ENCODE measurements at places on chromosomes 2 and 18.

DNA sequence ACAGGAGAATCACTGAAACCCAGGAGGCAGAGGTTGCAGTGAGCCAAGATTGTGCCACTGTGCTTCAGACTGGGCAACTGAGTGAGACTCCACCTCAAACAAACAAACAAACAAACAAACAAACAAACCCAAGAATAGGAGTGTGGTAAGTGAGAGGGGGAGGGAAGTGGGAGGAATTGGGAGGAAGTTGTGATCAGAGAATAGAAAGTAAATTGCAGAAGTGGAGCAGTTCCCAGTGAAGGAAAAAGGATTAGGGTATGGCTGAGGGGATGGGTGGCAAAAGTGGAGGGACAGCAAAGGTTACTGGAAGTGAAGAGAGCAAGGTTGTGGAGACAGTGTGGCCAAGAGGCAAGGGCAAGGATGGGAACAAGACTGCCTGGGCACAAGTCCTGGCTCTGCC is 41.1 kb upstream of the C1GALT1C1L start:
- no peak for DNase-seq

GRCh38 chr2:173496746-173497145 is 142.1 kb downstream of the CDCA7 start:
- no peak for DNase-seq

DNA sequence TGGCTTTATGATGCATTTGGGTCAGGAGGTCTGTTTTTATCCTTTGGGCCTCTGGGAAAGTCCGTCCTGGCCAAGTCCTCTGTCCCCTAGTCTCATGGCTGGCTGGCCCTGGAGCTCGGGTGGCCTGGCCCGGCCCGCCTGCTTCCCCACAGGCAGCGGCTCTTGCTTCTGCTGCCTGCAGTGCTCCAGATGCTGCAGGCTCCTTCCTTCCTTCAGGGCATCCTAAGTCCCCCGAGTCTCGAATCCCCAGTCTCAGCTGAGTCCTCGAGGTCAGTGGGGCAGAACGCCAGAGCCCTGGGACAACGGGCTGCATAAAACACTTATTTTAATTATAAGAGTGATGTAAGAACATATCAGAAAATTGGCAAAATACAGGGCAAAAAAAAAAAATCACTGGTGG is 71.2 kb downstream of the HPCAL1 start:
- DNase-seq, result no peak

DNA sequence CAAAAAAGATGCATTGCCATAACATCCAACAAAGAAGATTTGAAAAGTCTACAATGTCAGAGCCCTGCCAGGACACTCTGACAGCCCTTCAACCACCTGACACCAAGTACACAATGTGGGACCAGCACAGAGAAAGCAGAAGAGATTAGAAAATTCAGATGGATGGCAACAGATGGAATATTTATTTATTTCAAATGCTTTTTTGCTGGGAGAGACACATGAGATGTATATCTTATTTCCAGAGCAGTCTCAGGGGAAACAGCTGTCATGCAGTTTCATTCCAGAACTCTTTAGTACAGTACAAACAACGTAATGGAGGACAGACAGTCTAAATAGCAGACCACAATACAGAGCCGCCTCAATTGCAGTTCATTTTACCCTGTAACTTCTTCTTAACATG is 110.1 kb downstream of the MAIP1 start:
- DNase-seq, result no peak

DNA sequence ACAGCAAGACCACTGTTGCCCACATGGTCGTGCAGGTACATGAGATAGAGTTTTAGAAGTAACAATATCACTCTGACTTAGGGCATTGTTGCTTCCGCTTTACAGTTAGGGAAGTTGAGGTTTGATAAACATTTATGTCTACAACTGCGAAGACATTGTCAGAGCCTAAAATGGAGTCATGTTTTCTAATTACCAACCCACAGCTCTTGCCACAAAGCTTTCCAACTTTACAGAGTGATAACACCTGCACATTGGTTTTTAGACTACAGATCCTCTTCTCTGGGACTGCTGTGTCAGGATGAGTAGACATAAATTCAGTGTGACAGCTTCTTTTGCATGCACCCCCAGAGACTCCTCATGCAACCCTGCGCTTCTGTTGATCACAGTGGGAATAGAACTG is 119.0 kb downstream of the FEZ2 start:
- no peak for DNase-seq

DNA sequence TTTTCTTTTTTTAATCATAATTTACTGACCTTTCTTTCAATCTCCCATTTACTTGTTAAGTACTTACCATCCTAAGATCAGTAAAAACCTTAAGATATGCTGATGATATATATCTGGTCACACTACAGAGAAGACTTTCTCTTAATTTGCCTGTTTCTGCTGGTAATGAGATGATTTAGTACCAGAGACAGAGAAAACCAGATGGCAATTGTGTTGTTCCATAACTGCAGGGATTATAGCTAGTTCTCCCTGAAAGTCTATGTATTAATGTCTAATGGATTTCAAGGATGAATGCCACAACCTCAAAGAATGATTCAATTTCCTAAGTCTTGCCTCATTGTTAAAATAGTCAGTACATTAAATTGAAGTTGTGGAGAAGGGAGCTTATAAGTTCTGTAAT is 40.3 kb downstream of the SNTG2 start:
- no peak for DNase-seq

DNA sequence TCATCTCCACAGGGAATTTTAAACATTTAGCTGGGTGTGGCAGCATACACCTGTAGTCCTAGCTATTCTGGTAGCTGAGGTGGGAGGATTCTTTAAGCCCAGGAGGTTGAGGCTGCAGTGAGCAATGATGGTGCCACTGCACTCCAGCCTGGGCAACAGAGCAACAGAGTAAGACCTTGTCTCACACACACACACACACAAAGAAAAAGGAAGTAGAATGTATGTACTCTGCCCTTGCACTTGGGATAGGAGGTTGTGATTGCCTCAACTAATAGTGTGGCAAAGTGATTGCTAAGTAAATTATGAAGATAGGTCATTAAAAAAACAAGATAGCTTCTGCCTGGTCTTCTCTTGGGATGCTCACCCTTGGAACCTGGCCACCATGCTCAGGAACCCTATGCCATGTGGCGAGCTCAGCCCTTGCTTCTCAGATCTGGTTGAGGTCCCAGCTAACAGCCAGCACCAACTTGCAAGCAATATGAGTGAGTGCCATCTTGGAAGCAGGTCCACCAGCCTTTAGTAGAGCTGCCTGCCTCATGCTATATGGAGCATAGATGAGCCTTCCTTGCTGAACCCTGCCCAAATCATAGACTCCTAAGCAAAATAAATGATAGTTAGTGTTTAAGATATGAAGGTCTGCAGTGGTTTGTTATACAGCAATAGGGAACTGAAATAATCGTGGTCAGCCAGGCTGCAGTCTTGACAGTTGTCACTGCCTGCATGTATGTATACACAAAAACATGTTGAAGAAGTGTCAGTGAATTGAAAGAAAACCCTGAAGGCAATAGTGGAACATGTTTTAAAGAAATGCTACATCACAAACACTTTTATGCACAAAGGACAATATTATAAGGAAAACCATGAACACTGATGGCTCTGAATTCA is 30.1 kb upstream of the PNO1 start:
- DNase-seq, result no peak

DNA sequence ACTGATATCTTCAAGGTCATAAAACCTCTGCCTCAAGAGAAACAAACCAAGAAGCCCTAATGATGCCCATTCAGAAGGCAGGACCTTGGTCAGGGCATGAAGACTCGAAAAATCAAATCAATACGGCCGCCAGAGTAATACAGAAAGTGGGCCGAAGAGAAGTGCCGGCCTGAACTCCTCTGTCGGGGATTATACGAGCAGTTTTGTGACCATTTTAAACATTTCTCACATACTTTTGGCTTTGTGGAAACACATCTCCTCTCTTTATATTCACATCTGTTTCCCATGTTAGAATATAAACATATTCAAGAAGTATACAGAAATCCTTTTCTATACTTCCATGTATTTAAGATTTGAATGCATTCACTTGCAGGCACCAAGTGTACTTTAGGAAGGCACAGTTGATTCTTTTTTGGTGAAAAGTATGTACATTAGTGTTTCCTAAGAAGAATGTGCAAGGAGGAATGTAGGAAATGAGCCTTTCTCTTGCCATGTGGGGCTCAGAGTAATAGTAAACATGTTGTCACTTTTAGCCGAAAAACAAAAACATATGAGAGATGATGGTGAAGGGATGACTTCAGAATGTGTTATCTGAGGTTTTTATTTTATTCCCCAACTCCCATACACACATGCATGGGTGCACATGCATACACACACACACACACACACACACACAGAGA is 707.9 kb upstream of the ID2 start:
- no peak for DNase-seq

DNA sequence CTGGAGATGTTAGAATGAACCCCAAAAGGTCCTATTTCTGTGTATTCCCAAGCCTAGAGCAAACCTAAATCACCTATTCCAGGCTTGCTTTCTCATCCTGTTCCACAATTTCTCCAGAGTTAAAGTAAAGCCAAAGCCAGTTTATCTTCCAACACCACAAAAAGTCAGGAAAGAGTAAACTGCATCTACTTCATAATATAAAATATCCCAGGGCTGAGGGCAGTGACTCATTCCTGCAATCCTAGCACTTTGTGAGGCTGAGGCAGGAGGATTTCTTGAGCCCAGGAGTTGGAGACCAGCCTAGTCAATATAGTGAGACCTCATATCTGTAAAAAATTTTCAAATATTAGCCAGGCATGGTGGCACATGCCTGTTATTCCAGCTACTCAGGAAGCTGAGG is 241.4 kb downstream of the CDH20 start:
- no peak for DNase-seq

- no peak for DNase-seq
These were observed 3.2 kb downstream of the SH3YL1 start for GRCh38 chr2:260507-261161.

DNA sequence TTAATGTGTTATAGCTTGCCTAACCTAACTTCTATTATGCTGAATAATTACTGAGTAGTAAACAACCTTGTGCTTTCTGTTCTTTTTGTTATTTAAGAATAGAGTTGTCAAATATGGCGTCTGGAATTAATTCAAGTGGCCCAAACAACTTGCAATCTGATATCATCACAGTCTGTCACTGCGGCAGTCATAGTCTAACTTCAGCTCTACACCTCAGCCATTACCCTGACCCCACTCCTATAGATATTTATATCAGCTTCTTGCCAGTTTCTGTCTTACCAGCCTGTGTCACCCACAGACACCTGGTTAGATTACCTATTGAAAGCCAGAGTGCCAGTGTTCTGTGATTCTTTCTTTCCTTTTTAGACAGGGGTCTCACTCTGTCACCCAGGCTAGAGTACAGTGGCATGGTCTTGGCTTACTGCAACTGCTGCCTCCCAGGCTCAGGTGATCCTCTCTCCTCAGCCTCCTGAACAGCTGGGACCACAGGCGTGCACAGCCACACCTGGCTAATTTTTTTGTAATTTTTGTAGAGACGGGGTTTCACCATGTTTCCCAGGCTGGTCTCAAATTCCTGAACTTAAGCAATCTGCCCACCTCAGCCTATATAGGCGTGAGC is 14.1 kb upstream of the KLHL41 start:
- DNase-seq, result no peak

GRCh38 chr2:9663008-9663879 is 32.4 kb upstream of the YWHAQ start:
- DNase-seq, result no peak

- no peak for DNase-seq
These were observed 96.3 kb downstream of the NOL4 start for GRCh38 chr18:34128436-34128835.

- no peak for DNase-seq
These were observed 43.5 kb downstream of the SLC14A2 start for GRCh38 chr18:45658756-45659155.

- DNase-seq, result no peak
These were observed 165.1 kb downstream of the FMNL2 start for GRCh38 chr2:152499896-152500735.

DNA sequence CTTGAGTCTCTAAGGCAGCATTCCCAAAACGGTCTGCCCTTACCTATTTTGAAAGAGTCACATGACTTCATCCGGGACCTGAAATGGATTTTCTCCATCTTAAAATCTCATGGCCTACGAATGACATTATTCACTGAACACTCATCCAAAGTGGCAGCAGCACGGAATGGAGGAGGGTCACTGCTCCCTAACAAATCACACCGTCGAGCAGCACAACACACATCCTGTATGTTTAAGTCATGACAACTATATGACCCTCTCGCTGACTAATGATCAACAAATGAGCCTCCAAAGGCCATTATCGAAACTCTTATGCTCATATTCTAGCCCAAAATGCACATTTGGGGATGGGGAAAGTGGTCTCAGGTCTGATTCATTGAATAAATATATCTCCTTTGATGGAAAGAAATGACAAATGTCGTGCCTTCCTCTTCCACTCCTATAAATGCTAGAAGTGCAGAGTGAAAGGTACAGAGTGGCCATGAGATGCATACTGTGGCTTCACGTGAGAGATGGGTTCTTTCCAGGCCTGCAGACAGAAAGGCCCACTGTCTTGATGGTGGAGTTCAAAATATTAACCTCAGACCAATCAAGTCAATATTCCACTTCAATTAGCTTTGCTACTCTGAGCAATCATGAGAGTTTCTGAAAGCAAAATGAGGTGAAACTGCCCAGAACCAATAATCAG is 70.8 kb downstream of the C2orf76 start:
- no peak for DNase-seq

DNA sequence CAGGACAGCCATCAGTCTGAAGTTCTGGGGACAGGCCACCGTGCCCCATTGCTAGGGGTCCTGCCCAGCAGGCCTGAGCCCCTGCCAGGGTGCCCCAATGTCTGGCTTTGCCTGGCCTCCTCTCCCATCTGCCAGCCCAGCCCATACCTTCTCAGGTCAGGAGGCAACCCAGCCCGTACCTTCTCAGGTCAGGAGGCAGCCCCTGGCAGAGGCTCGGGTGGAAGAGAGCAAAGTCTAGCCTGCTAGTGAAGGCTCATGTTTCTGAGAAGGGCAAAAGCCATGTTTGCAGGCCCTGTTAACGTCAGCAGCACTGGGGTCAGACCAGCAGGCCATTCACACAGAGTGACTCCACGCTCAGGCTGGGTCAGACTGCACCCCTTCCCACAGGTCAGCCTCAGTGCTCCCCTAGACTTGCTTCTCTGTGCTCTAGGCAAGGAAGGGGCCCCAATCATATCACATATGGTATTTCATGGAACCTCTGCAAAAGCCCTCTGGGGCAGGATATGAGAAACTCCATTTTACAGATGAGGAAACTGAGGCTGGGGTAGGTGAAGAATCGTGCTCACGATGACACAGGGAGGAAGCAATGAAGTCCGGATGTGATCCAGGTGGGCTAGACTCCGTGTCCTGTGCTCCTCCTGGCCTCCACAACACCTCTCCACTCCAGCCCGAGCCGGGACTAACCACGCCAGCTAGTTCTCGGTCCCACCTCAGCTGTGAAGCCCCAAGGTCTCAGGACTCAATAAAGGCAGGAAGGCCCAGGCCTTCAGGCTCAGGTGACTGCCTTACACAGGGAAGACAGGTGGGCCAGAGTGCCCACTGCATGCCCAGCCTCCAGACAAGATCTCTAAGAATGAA is 9.5 kb downstream of the SDC1 start:
- DNase-seq, result no peak
